CD4-positive, alpha-beta T cell treated with Interleukin-4 for 1 hour (primary cell): ENCODE measurements at places on chromosomes 1 and 21.

- no peak for DNase-seq
Observed at GRCh38 chr1:220544901-220545303, 17.0 kb downstream of the MARK1 start.

DNA sequence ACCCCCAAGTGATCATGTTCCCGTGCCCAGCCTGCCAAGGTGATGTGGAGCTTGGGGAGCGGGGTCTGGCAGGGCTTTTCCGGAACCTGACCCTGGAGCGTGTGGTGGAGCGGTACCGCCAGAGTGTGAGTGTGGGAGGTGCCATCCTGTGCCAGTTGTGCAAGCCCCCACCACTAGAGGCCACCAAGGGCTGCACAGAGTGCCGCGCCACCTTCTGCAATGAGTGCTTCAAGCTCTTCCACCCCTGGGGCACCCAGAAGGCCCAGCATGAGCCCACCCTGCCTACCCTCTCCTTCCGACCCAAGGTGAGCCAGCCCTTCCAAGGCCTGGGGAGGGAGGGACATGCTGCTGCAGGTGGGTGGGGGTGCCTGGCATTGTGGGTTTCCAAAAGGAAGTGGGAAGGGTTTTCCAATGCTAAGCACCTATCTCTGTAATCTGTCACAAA is 2.3 kb downstream of the TRIM46 start:
- peak; percentile 33 for DNase-seq

GRCh38 chr21:31124010-31124409 is 85.7 kb upstream of the KRTAP19-8 start:
- DNase-seq: peak; percentile 35

- DNase-seq: peak; percentile 9
Observed at GRCh38 chr1:186849271-186849671, 20.5 kb downstream of the PLA2G4A start.

- peak; percentile 35 for DNase-seq
Observed at GRCh38 chr1:41914516-41914915, 4.2 kb downstream of the HIVEP3 start.

- no peak for DNase-seq
Observed at GRCh38 chr21:31136891-31137290, 98.6 kb upstream of the KRTAP19-8 start.

DNA sequence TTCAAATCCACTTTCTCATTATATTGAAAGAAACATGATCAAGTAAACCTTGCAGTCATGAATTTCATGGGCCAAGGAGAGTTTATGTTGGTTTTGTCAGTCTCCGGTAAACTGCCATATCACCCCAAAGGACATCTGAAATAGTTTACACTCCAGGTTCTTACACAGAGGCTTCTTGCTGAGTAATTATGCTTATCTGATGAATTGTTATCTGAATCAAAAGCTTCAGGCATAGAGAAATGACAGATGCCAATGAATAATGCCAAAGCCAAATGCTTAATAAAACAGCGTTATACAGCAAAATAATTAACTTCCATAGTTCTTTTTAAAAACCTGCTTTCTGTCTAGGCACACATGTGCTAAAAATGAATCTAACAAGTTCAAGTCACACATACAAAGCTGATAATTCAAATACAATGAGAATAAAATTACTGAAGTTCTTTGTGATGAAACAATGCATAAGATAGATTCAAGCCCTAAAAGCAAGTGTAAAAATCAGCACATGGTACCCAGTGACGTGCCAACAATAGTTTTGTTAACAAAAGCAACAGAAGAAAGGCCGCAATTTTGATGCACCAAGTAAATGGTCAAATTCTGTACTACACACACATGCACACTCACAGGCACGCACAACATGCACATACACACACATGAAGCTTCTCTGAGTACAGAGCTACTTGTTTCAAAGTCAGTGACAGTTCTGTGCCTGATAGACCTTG is 109.2 kb downstream of the SLC44A5 start:
- no peak for DNase-seq

DNA sequence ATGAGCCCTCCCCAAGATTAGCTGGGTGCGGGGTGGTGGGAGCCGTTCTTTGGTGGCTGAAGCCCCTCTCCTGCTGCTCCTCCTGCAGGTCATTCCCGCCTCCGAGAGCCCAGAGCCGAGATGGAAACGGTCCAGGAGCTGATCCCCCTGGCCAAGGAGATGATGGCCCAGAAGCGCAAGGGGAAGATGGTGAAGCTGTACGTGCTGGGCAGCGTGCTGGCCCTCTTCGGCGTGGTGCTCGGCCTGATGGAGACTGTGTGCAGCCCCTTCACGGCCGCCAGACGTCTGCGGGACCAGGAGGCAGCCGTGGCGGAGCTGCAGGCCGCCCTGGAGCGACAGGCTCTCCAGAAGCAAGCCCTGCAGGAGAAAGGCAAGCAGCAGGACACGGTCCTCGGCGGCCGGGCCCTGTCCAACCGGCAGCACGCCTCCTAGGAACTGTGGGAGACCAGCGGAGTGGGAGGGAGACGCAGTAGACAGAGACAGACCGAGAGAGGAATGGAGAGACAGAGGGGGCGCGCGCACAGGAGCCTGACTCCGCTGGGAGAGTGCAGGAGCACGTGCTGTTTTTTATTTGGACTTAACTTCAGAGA is 448 bp downstream of the G0S2 start:
- DNase-seq: no peak

GRCh38 chr21:43937051-43937832 is 72.2 kb downstream of the AGPAT3 start:
- DNase-seq: no peak

- no peak for DNase-seq
Observed at GRCh38 chr21:42343556-42343955, 7.2 kb downstream of the TFF2 start.
